ENCODE measurements at places on chromosomes 4 and X.

- no peak overlapping the region for H3K4me3 ChIP-seq
- peak; percentile 74 for DNase-seq
- no peaks in the 10 kb centered on the region for H3K27me3 ChIP-seq
- H3K36me3 ChIP-seq = no peaks in the 10 kb centered on the region
- H3K4me1 ChIP-seq = peaks cover 26% of the 10 kb centered on the region
Observed at GRCh38 chr4:25970226-25970675, 56.2 kb downstream of the SMIM20 start.

DNA sequence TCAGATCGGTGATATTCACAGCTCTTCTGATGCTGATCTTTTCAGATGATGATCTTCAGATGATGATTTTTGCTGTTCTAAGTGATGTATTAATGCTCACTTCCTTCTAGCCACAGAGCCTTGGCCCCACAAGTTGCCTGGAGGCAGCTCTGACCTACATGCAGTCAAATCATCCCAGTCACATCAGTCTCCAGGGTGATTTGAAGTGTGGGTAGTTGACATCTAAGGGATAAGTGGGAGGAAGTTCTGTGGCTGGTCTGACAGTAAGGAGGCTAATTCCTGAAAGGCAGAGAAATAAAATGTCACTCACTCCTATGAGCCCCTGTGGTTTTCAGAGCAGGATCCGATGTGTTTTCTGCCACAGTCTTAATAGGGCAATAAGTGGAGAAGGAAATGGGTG lies 79.8 kb upstream of the RPL34 start:
- no peaks in the 10 kb centered on the region for H3K27me3 ChIP-seq
- peaks cover 13% of the 10 kb centered on the region for H3K4me1 ChIP-seq
- no peaks in the 10 kb centered on the region for H3K36me3 ChIP-seq
- no peak for DNase-seq

- no peak overlapping the region for H3K27ac ChIP-seq
- no peaks in the 10 kb centered on the region for H3K36me3 ChIP-seq
- no peak for DNase-seq
- H3K27me3 ChIP-seq = no peaks in the 10 kb centered on the region
Observed at GRCh38 chrX:110004215-110004614, 1.3 kb downstream of the TMEM164 start.

GRCh38 chr4:152850377-152850776 lies 70.6 kb downstream of the ARFIP1 start:
- no peaks in the 10 kb centered on the region for H3K36me3 ChIP-seq
- no peak overlapping the region for H3K4me3 ChIP-seq
- peak; percentile 77 for DNase-seq
- H3K27ac ChIP-seq = peak overlapping the region; percentile 86
- peaks cover 21% of the 10 kb centered on the region for H3K4me1 ChIP-seq

DNA sequence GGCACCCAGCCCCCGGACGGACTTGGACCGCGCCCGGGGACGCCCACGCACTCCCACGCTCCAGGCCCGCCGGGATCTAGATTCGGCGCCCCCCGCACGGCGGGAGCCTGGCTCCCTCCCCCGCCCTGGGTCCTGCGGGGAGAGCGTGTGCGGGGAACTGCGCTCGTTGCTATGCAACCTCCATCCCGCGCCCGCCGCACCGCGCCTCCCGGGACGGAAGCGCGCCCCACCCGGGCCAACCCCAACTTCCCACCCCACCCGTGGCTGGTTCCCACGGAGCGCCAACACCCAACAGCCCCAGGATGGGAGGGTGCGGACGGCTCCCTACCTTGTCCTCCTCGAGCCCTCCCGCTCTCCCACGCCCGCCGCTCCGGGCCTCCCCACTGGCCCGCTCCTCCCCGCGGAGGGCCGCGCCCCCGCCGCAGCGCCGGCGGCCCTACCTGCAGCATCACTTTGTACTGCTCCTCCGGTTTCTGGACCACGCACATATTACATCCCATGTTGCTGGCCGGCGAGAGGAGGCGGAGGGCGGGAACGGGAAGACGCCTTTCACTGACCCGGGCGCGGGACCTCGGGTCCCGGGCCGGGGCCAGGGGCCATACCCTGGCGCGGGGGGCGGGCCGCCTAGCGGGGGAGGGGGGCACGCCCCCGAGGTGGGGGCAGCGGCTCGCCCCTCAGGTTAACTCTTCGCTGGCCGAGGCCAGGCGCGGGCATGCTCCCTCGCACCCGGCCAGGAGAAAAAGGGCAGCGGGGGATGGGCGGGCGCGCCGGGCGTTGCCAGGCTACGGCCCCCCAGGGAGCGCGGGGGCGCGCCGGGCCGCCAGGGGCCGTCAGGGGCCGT lies at the start of gene PDZD4:
PDZD4 (minus strand) TSS at position 746 of the 841 bp plus-strand sequence; CDS start at position 500, 246 bp downstream.
- DNase-seq = peak; percentile 42
- H3K36me3 ChIP-seq = no peaks in the 10 kb centered on the region
- H3K27ac ChIP-seq = no peak within 1 kb of the TSS
- peaks cover 16% of the 10 kb centered on the region for H3K4me1 ChIP-seq
- H3K27me3 ChIP-seq = peaks cover 44% of the 10 kb centered on the region

- H3K4me3 ChIP-seq = no peak overlapping the region
- H3K4me1 ChIP-seq = no peaks in the 10 kb centered on the region
- DNase-seq = no peak
- H3K27me3 ChIP-seq = no peaks in the 10 kb centered on the region
- H3K27ac ChIP-seq = no peak overlapping the region
Observed at GRCh38 chrX:153438532-153438931, 7.3 kb downstream of the TREX2 start.

GRCh38 chr4:4418676-4419390 lies 31.9 kb downstream of the NSG1 start:
- H3K27ac ChIP-seq = no peak overlapping the region
- H3K4me1 ChIP-seq = no peaks in the 10 kb centered on the region
- H3K36me3 ChIP-seq = no peaks in the 10 kb centered on the region
- H3K27me3 ChIP-seq = no peaks in the 10 kb centered on the region

- H3K36me3 ChIP-seq = no peaks in the 10 kb centered on the region
Observed at GRCh38 chr4:188783606-188784160, 644.4 kb downstream of the TRIML1 start.

DNA sequence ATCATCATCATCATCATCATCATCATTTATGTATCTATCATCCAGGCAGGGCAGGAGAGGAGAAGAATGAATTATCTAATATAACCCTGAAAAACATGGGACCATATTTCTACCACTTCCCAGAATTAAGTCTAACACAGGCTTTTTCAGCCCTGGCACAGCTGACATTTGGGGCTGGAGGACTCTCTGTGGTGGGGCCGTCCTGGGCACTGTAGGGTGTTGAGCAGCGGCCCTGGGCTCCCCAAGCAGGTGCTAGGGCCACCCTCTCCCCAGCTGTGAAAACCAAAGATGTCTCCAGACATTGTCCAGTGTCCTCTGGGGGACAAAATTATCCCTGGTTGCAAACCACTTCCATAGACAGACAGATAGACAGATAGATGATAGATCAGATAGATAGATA lies 288.4 kb downstream of the CRLF2 start:
- DNase-seq = no peak
- no peaks in the 10 kb centered on the region for H3K27me3 ChIP-seq
- no peaks in the 10 kb centered on the region for H3K4me1 ChIP-seq

- H3K4me1 ChIP-seq = peaks cover 3% of the 10 kb centered on the region
- peak; percentile 8 for DNase-seq
- no peak overlapping the region for H3K27ac ChIP-seq
- H3K27me3 ChIP-seq = no peaks in the 10 kb centered on the region
- no peaks in the 10 kb centered on the region for H3K36me3 ChIP-seq
- H3K4me3 ChIP-seq = no peak overlapping the region
Observed at GRCh38 chr4:109994415-109994827, 81.7 kb downstream of the EGF start.

- no peak overlapping the region for H3K4me3 ChIP-seq
- no peaks in the 10 kb centered on the region for H3K4me1 ChIP-seq
- H3K27ac ChIP-seq = no peak overlapping the region
- H3K27me3 ChIP-seq = peaks cover 4% of the 10 kb centered on the region
- DNase-seq = no peak
Observed at GRCh38 chrX:119231936-119232445, 4.1 kb upstream of the PGRMC1 start.

DNA sequence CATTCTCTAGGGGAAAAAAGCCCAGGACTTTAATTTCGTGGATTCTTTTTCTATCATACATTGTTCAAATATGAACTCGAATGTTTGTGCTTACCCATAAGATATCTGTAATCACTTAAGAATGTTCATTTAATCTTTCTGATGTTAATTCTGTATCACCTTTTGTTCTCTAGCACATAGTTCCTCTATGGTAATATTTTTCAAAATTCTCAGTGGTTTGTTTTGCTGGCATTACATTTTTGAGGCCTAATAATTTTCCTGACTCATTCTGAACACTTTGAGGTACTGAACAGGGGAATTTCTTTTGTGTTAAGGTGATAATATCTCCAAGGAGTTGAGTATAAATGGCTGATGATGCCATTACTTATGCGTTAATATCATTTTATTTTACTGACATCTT lies 490.7 kb upstream of the PITX2 start:
- H3K36me3 ChIP-seq = no peaks in the 10 kb centered on the region
- no peak for DNase-seq
- H3K27me3 ChIP-seq = no peaks in the 10 kb centered on the region
- no peak overlapping the region for H3K27ac ChIP-seq

DNA sequence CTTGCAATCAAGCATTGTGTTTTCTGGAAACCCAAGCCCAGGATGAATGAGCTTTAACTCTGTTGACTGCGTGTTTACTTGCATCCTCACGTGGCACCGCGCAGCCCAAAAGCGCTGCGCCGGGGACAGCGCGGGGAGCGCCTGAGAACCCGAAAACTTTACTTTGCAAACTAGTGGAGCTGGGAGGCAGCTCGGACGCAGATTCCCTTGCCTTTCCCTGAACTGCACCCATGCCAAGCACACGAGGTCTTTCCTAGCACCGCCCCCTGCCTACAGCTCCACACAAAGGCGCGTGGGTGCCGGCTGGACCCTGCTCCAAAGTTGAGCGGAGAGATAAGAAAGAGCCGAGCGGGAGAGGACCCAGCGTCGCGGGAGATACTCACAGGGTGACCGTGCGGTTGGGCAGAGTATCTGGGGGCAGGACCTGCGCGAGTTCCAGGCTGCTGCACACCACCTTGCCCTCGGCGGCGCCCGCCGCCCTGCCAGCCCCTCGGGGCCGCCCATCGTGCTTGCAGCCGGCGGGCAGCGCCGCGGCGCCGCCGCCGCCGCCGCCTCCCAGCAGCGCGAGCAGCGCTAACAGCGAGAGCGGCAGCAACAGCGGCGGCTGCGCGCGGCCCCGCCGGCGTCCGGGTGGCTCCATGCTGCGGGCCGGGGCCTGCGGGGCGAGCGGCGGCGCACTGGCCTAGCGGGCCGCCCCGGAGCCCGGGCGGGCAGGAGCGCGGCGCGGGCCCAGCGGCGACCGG lies 550 bp downstream of the ADGRA3 start:
- peaks cover 10% of the 10 kb centered on the region for H3K4me1 ChIP-seq
- peak overlapping the region; percentile 25 for H3K4me3 ChIP-seq
- no peaks in the 10 kb centered on the region for H3K36me3 ChIP-seq
- peaks cover 19% of the 10 kb centered on the region for H3K27me3 ChIP-seq
- peak; percentile 4 for DNase-seq

DNA sequence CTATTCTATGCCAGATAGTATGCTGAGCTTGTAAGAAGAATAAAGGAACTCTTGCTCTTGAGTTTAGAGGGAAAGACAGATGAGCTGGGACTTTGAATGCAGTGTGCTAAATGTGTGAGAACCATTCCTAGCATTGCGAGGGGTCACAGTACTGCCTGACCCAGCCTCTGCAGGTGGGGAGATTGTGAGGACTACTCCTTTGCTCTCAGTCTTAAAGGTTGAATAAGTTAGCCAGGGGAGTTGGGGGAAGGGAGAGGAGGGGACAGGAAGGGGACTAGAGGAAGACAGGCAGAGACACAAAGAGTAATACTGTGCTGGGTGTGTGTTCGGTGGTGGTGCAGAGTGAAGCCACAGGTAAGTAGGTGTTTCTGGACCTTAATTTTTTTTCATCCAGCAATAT lies 41.7 kb downstream of the DCUN1D4 start:
- DNase-seq = no peak
- H3K4me3 ChIP-seq = no peak overlapping the region
- H3K27ac ChIP-seq = no peak overlapping the region
- no peaks in the 10 kb centered on the region for H3K27me3 ChIP-seq

GRCh38 chr4:55959655-55960054 lies 10.9 kb downstream of the CEP135 start:
- H3K27me3 ChIP-seq = no peaks in the 10 kb centered on the region
- H3K4me1 ChIP-seq = no peaks in the 10 kb centered on the region
- H3K4me3 ChIP-seq = no peak overlapping the region
- DNase-seq = no peak

GRCh38 chr4:169485791-169486742 lies 126.3 kb downstream of the NEK1 start:
- no peak overlapping the region for H3K4me3 ChIP-seq
- no peak overlapping the region for H3K27ac ChIP-seq
- no peaks in the 10 kb centered on the region for H3K36me3 ChIP-seq

GRCh38 chr4:173502282-173502681 lies 27.7 kb downstream of the HAND2 start:
- DNase-seq = no peak
- H3K36me3 ChIP-seq = no peaks in the 10 kb centered on the region
- no peak overlapping the region for H3K4me3 ChIP-seq
- no peak overlapping the region for H3K27ac ChIP-seq
- H3K4me1 ChIP-seq = peaks cover 55% of the 10 kb centered on the region
- peaks cover 86% of the 10 kb centered on the region for H3K27me3 ChIP-seq

GRCh38 chr4:130747842-130748241 lies 1651.9 kb downstream of the C4orf33 start:
- no peak overlapping the region for H3K4me3 ChIP-seq
- no peak for DNase-seq
- H3K4me1 ChIP-seq = no peaks in the 10 kb centered on the region
- H3K27me3 ChIP-seq = no peaks in the 10 kb centered on the region

DNA sequence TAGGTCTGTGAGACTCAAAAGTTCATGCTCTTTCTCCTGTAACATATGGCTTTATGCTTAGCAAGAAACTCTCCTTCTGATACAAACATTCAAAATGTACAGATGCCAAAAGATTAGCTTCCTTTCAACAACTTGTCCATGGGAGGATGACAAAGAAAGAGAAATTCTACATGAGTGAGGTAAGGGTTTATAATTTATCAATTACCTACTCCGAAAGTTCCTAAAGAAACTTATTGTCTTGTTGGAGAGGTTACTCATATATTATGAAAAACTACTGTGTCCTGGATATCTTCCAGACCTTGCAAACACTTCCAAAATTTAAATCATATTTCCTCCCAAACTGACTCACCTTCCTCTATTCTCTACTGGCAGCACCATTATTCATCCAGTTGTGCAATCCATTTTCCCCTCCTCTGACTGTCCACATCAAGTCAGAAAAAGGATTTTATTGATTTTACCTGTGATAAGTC lies 65.1 kb downstream of the ENPEP start:
- no peaks in the 10 kb centered on the region for H3K36me3 ChIP-seq
- no peak for DNase-seq
- no peak overlapping the region for H3K27ac ChIP-seq
- no peaks in the 10 kb centered on the region for H3K27me3 ChIP-seq
- H3K4me1 ChIP-seq = no peaks in the 10 kb centered on the region

GRCh38 chr4:59570860-59571476 lies 1629.2 kb upstream of the ADGRL3 start:
- no peaks in the 10 kb centered on the region for H3K4me1 ChIP-seq
- no peaks in the 10 kb centered on the region for H3K36me3 ChIP-seq
- no peak overlapping the region for H3K4me3 ChIP-seq
- no peaks in the 10 kb centered on the region for H3K27me3 ChIP-seq
